ENCODE measurements at places on chromosomes 6 and 20.

- DNase-seq: no peak
Observed at GRCh38 chr20:33940666-33941065, 53.0 kb upstream of the RALY start.

DNA sequence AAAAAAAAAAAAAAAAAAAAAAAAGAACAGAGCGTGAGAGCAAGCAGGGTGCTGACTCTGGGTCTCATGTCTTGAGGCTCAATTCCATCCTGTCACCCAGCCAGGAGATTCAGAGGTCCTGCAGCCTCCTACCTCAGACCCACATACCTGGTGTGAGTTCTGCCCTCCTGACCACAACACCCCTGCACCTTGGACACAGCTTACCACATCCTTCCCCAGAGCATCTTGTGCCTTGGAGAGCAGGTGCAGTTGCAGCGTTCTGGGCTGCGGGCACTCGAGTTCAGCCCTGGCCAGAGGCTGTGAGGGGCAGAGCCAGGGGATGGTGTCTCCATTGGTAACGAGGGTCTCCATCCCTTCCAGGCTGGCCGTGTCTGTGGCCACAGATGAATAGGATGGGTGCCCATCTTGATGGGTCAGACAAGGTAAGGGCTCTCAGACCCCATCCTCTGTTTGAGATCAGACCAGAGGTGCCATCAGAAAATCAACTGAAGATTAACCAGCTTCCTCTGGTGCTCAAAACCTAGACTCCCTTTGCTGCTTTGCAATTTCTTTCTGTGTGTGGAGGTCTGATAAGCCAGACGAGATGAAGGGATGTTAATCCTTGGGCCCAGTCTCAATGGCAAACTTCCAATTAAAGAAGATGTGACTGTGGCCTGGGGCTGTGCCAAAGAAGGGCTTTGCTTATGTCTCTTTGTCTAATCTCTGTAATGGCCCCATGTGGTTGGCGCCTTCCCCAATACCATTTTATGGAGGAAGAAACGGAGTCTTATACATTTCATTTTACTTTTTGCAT is 14.7 kb upstream of the ZNF831 start:
- DNase-seq: no peak

DNA sequence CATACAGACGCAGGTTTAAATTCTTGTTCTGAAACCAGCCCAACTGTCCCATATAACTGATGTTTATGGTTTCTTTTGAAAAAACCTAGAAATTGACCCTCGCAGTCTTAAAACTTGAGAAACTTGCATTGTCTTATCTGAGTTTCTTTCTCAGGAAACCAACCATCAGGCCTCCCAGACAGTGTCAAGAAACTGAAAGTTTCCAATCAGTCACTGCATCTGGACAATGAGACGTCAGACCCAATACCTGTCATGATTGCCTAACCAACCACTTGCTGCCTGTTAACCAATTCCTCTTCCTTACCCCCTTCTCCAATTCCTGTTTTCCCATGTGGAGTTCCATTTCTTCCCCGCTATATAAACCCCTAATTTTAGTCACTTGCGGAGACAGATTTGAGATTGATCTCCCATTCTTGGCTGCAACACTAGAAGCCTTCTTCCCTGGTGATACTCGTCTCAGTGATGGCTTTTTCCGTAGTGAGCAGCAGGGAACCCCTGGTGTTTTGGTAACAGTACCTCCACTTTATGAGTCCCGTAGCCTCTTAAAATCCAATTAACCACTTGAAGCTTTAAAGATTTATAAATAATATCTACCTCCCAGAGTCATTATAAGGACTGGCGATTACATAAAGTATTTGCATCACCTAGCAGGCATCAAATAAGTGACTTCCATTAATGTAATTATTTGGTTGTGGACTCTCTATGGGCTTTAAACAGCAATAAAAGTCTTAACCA is 49.3 kb downstream of the GPR63 start:
- DNase-seq: no peak

- no peak for DNase-seq
Observed at GRCh38 chr6:12973386-12973785, 256.8 kb downstream of the PHACTR1 start.

DNA sequence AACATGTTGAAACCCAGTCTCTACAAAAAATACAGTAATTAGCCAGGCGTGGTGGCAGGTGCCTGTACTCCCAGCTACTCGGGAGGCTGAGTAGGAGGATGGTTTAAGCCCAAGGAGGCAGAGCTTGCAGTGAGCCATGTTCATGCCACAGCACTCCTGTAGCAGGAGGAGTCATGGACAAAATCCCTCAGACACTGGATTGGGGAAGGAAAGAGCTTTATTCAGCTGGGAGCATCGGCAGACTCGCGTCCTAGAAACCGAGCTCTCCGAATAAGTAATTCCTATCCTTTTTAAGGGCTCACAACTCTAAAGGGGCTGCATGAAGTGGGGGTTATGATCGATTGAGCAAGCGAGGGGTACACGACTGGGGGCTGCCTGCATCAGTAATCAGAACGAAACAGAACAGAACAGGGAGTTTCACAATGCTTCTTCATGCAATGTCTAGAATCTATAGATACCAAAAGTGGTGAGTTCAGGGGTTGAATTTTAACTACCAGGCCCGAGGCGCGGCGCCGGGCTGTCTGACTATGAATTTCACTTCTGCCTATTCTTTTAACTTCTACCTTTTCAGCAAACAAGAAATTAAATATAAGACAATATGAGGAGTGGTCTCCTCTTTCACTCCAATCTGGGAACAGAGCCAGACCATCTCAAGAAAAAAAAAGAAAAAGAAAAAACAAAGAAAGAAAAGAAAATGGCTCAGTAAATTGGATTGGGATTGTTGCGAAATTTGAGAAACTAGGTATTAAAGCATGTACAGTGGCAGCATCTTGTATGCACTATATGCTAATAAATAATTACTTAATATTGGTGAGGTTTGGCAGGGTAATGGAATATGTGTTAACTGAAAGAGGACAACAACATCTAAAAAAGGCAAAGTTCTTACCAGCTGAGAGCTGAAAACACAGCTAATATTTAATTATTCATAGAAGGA is 23.6 kb downstream of the HMGN4 start:
- no peak for DNase-seq

GRCh38 chr6:15460110-15460727 is 202.6 kb downstream of the DTNBP1 start:
- no peak for DNase-seq

DNA sequence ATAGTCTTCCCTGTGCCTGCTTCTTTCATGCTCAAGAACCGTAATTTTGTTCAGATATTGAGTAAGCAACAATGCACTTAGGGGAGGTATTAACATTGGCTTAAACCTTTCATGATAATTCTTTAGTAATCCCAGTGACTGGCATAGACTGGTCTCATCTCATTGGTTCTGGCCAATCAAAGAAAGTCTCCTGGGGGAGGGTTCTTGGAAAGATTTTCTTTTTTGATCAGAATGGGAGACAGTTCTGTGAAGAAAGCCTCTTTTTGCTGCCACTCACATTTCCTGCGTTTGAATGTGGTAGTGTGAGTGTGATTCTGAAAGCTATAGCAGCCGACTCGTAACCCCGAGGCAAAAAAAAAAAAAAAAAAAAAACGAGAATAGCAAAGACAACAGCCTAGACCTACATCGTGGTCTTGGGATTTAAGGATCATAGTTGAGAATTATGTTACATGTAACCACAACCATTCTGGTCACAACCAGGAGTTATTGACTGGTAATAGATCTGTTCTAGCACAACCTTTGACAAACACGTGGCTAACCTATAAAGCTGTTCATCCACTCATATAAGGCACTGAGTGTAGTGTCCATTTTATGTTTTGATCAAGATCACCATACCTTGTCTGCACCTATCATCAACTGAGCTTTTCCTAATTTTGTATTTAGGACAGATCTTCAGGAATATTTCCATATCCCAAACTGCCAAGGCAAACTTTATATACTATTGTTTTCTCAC is 15.1 kb upstream of the TMEM217 start:
- DNase-seq: no peak

DNA sequence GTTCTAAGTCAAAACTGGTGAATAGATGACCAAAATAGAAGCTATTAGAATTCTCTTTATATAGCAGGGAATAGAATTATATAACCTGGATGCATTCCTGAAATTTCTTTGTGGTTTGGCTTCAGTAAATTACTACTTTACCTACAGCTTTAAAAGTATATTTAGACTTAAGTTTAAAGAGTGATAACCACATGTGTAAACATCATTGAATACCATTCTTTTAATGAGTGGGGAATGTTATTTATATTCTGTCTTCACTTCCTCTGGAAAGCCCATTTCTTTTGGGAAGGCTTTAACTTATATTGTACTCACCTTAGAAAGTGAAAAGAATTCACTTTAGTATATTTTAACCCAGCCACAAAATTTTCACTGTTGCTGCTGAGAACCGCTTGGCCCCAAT is 39.1 kb downstream of the PLEKHG1 start:
- no peak for DNase-seq

GRCh38 chr6:4480788-4481735 is 295.1 kb upstream of the CDYL start:
- DNase-seq: no peak
